Amygdala (tissue), 56 donors: ENCODE measurements at places on chromosomes 5 and 9.

DNA sequence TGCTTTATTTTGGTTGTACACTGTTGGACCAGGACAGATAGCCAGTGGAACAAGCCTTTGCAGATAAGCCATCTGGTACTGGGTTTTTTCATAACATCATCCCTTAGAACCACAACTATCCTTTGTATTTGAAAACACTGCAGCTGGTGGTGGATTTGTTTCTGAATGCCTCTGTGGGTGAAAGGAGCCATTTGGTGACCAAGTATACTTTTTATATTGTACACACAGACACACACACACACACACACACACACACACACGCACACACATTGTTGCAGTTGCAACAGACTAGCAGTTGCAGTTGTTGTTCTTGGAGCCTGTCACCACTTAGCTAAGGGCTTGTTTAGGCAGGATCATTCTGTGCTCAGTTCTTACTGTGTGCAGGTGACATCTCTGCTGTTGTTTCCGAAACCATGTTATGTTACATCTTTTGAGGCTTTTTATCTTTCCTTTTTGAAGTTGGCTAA, 22.9 kb upstream of the CAVIN4 start:
- DNase-seq, result peak; percentile 48

DNA sequence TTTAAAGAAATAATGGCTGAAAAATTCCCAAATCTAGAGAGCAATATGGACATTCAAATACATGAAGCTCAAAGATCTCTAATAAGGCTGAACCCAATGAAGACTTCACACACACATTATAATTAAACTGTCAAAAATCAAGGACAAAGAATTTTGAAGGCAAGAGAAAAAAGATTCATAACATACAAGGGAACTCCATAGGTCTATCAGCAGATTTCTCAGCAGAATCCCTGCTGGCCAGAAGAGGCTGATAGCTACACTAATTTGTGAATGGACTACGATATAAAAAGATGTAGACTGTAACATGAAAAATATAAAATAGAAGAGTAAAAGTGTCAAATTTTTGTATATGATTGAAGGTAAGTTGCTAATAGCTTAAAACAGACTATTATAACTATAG, 251.9 kb downstream of the ADAMTS6 start:
- DNase-seq, result no peak

GRCh38 chr9:4393806-4394523, 94.1 kb upstream of the GLIS3 start:
- no peak for DNase-seq

GRCh38 chr5:97078958-97079743, 63.3 kb downstream of the LIX1 start:
- DNase-seq, result no peak

- DNase-seq, result no peak
Observed at GRCh38 chr5:115892021-115892420, 50.3 kb downstream of the AP3S1 start.

DNA sequence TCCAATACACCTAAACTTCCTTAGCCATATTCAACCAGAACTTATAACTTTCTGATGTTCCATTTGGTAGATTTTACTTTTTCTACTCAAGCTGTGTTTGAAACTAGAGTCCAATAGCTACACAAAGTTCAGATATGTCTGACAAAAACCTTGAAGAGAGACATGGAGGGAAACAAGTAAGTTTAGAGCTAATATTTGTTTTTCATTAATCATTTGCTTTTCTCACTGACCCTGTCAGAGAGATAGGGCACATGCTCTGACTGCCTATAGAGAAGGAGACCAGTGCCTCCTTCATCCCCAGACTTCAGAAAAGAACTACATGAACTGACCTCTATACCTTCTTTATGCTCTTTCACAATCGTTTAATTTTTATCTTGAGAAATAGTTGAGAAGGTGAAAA, 157.0 kb upstream of the PPP1R2B start:
- DNase-seq, result no peak

DNA sequence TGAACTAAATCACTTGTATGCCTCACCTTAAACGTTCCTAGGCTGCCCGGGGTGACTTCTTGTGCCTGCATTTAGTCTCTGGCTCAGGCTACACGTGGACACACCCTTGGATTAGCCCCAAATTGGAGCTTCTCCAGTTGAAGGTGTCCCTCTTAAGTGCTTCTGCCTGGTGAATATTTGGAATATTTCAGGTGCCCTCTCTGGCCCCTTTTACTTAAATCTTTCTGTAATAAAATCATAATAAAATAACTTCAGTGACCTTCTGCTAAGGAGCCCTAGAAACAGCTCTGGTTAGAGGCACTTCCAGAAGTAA, 74.3 kb upstream of the KLF9 start:
- no peak for DNase-seq

GRCh38 chr5:83450967-83451248, 20.6 kb upstream of the VCAN start:
- no peak for DNase-seq

DNA sequence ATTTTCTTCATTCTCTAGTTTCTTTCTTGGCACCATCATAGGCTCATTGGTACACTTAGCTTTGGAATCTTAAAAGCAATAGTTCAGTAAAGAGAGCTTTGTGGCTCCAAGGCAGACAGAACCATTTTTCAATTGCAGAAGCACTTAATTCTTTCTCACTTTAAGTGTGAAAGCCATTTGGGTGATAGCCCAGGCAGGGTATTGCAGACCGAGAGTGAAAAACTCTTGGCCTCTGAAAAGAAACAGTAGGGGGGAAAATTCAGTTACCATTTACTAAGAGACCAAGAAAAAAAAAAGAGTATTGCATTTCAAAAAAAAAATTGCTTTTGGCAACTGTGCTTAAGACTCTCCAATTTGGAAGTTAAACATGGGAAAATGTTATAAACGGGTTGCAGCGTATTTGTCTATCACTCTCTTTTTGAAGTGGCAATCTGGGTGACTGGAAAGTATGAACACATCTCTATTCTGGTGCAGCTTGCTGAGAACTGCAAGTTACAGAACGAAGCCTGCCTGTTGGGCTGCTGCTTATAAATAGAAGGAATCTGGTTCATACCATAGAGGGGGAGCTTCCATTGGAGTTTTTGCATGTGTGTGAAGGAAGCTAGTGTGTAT, 170.5 kb downstream of the TLE4 start:
- DNase-seq, result no peak
